ENCODE measurements at places on chromosomes 5 and 9. TPM values are rescaled to one million over a fixed set of nuclear protein-coding genes. Genes with fewer than 3 reads are reported as not detected.

PCDHGA6 gene
- total RNA-seq, result 1.2 TPM

PCDH12 gene
- 22.9 TPM for total RNA-seq

PDE8B gene
- under 0.01 TPM for total RNA-seq

DNA sequence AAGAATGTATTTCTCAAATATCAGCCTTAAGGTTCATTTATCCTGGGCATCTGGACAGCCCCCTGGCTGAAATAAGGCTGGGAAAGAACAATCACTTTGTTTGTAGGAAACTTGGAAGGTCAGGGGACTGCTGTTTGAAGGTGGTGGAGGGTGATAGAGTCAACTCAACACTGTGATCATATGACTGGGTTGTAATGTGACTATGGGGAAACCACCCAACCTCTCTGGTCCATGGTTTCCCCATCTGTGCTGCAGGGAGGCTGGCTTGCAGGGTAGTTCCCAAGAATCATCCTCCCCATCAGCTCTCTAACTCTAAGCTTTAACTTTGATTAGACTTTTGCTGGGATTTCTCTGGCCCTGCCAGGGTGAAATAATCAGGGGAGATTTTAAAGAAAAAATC is 10.0 kb downstream of the INSYN2B start:
- no peak for DNase-seq

DNA sequence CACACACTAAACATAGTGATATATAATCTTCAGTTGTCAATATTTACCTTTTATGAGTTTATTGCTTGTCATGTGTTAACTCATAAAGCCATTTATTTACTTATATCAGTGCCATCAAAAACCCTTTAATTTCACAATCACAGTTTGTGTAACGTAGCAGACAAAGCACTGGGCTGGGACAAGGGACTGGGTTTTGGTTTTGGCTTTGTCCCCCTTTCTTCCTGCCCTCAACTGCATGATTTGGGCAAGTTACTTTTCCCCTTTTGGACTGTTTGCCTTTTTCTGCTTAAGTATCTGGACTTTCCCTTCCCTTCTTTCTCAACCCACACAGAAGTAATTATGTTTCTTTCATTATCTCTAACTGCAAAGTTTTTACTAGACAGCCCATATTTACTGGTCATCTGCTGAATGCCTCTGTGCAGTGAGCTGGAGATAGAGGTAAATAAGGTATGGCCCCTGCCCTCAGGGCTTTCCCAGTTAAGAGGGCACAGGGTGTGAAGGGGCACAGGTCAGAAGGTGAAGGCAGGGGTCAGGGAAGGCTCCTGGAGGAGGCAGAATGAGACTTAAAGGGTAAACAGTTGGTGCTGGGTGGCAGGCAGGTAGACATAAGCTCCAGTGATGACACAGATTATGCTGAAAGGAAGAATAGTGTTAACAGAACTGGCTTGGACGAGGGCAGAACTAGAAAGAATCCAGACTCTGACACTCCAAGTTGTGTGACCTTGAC is 14.8 kb upstream of the NR3C1 start:
- no peak for DNase-seq

- no peak for DNase-seq
Observed at GRCh38 chr9:101691657-101692056, 46.8 kb downstream of the GRIN3A start.

DNA sequence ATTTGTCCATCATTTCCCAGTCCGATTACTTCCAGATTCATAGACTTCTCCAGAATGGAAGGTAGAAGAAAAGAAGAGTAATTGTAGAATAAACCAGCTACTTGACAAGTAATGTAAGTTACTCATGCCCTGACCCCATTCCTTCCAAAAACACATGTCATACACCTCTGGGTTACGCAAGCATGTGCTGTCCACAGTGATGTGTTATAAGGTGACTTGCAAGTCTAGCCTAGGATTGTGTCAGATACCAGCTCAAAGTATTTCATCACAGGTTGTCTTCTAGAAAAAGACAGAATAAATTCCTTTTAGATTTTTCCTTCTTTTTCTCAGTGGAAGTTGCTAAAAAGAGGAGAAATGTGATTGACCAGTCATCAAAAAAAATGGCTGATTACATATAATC is 8.0 kb upstream of the TLR4 start:
- DNase-seq, result no peak

DNA sequence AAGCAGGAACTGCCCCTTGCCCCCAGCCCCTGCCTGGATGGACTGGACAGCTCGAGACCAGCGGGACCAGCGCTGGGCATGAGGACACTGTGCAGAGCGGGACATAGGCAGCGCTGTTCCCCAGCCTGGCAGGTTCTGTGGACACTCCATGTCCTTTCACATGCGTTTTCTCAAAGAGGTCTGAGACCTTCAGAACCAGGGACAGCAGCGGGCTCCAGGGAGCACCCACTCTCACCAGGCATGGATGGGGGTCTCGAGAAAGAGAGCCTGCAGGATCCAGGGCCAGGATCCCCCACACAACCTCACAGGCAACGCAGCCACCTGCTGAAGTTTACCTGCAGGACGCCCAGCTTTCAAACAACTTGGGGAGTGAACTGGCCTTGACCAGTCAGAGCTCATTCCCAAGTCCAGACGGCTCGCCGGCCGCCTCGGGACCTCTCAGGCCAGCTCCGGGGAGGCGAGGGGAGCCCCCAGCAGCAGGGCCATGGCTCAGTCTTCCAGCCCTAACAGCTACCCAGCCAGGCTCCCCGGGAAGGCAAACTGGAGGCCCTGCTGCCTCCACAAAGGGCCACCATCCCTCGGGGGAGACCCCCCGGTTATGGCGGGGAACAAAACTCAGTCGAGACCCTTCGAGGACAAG is 72.5 kb upstream of the SARDH start:
- no peak for DNase-seq

DNA sequence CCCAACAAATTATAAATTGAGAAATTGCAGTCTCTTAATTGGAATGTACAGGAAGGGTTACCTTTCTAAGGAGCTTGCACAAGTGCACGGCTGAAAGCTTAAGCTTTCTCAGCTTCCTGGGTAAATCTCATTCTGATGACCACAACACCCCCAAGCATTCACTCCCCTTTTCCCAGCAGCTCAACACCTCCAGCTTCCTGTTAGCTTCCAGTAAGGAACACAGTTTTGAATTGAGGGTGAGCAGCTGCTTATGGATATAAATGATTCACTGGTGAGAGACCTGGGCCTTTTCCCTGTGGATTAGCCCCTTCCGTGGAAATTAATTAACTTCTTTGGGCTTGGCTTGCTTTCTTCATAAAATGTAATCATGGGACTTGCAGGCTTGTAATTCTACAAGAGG is 101.2 kb downstream of the SLC28A3 start:
- no peak for DNase-seq
